BE2C (cell line): ENCODE measurements at places on chromosomes 2 and 18.

DNA sequence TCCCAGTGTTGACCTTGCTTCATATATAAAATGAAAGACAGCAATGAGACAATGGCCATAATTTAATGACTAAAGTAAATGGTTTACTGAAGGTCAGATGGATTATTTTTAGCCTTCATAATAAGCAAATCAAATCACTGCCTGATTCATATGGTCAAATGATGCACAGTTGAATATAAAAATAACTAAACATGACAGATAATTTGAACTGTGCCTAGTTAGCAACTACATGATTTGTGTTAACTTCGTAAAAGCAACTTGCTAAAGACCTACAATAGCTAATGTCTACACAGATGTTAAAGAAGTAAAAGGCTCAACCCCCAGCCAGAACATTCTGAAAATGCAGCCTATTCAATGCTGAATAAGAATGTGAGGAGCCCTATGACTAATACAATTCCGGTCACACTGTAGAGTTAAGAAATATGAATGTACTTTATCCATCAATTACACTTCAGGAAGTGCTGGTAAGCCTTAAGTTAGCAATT lies 590.8 kb upstream of the CDH2 start:
- DNase-seq: no peak

DNA sequence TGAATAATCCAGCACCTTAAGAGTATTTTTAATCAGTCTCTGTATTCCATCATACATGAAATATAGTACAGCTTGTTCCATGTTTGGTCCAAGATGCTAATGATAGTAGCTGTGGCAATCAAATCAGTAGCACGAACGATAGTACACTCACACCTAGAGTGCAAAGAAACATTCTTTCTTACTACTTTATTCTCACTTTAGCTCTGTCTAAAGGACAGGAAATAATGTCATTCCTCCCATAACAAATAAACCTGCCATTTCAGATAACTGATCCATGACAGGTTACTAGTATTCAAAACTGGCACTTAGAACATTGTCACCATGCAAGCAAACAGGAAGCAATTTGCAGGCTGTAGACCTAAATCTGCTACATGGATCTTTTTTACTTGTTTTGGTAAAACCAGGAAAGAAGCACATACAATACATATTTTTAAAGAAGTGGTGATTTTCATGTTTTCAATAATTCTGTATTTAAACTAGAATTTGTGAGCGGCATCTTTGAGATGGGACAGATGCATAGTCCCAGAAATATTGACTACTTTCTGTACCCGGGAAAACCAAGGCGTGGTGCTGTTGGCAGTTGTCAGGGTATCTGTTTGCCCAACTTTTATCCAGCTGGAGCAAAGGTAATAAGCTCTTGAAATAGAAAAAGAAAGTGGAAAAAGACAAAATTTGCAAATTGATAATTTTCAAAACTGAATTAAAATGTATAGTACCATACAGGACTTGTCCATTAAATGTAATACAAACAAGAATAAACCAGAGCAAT lies 49.5 kb downstream of the IKZF2 start:
- DNase-seq: no peak

- DNase-seq: no peak
Measured at GRCh38 chr2:232338759-232339106, 39.8 kb upstream of the ALPP start.

DNA sequence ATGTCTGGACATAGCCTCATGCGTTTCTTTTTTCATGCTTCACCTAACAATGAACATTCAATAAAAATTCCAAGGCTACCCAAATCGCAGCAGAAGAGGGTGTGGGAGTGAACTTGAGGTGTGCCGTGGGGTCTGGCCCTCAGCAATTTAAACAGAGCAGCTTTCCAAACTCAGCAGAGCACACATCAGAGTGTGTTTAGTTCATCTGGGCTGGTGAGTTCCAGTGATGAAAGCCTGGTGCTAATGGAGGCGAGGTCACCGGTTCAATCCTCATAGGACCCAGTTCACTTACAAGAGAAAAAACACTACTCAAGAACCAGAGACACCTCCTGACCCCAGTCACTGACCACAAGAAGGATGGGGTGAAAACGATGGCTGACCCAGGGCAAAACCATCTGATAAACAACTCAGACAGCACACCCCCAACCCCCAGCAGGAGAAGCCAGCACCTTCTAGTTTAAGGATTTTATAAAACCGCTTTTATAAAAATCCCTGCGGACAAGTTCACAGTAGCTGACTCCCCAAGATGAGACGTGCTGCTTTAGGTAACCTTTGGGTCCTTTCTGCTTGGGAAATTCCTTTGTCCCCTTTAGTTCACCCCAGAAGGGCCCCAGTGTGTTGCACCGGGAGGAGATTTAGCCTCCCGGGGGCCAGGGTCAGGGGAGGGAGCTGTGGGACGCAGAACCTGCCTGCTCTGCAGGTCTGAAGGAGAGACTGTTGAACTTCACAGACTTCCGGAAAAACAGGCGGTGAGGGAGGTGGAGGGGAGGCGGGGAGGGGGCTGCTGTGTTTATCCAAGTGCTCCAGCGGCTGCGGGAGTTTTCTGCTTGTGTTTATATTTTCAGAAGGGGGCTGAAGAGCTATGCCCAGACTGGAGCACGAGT lies 152.7 kb upstream of the SOX11 start:
- no peak for DNase-seq

DNA sequence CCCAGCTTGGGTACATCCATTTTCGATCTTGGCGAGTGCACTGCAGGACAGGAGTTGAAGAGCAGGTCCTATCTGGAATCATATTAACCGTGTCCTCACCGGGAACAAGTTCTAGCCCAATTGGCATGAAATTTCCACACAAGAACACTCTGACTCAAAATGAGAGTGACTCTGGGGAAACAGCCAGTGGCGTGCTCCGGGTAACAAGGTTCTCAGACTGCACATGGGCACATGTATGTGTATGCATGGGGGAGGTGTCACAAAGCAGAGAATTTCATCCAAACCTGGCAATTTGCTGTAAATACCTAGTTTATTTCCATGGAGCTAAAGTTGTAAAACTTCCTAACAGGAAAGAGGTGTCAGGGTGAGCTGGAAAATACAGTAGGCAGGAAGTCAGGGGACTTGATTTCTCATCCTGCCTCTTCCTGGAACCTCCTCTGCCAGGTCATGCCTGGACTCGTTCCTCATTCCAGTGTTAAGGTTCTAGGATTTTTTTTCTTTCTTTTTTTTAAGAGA lies 1.7 kb downstream of the TUBB6 start:
- no peak for DNase-seq

DNA sequence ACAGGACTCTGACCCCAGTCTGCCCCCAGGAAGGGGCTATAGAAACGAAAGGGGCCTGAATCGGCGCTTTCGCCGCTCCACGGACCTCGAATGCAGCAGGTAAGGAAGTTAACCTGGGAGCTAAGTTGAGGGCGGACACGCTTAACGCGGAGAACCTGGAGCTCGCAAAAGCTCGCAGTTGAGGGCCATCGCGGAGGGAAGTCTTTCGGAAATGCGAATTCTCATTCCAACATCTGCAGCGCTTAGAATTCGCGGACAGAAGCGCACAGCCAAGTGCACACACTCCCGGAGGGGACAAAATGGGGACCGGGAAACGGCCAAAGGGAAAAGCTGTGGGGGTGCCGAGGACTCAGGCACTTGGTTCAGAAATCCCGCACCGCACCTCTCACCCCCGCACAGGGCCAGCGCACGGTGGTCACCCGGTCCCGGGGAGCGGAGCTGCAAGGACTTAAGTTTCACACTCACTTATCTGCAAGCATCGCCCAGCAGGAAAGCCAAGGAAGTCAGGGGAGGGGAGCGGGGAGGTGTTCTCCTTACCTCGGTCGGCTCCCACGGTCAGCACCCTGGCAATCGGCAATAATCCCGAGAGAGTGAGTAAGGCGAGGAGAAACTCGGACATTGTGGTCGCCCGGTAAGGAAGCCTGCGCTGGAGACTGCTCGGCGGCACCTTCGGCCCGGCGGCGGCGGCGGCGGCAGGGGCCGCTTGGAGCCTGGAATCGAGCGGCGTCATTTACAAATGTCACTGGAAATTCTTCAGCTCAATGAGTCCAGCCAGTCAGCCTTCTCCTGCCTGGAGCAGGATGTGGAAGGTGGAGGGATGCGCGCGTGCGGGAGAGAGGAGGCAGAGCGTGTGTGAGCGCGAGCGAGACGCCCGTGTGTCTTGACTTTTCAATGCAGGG lies 456 bp downstream of the LRP1B start:
- peak; percentile 46 for DNase-seq

- DNase-seq: no peak
Measured at GRCh38 chr2:217218269-217219163, 358.7 kb upstream of the TNP1 start.

GRCh38 chr2:8022908-8023640 lies 658.8 kb upstream of the ID2 start:
- no peak for DNase-seq

DNA sequence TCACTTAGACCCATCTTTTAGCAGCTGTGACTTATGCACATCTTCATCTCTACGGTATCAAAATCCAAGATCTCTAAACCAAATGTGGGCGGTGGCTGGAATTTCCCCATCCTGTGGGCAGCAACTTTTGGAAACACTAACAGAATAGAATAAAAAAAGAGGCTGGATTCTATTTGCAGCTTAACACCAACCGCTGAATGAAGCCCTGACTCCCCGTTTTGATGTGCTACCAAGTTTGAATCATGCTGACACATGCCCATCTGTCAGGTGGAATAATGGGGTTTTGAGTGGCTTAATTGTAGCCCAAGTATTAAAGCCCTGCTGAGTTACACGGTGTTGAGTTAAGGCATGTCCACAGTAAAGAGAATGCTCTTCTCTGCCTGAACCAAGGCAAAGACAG lies 165.2 kb downstream of the MTCL1 start:
- DNase-seq: no peak

GRCh38 chr18:7743256-7743655 lies 176.1 kb downstream of the PTPRM start:
- no peak for DNase-seq

DNA sequence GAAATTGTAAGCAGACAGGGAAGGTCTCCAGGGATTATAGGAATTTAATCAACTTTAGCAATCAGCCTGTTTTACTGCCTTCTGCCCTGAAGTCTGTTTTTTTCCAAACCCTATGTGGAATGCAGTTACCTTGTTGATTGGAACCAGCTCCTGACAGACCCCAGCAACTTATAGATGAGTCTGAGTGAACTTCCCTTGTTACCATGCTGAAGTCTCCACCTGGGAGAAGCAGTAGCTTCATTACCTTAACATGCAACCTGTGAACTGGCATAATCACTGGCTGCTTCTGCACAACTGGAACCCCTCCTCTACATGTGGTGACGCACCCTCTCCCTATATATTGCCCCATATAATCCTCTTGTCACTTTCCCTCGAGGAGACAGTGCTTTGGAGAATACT lies 226.3 kb upstream of the SPOPL start:
- no peak for DNase-seq

GRCh38 chr2:23713351-23713750 lies 213.6 kb downstream of the ATAD2B start:
- no peak for DNase-seq

DNA sequence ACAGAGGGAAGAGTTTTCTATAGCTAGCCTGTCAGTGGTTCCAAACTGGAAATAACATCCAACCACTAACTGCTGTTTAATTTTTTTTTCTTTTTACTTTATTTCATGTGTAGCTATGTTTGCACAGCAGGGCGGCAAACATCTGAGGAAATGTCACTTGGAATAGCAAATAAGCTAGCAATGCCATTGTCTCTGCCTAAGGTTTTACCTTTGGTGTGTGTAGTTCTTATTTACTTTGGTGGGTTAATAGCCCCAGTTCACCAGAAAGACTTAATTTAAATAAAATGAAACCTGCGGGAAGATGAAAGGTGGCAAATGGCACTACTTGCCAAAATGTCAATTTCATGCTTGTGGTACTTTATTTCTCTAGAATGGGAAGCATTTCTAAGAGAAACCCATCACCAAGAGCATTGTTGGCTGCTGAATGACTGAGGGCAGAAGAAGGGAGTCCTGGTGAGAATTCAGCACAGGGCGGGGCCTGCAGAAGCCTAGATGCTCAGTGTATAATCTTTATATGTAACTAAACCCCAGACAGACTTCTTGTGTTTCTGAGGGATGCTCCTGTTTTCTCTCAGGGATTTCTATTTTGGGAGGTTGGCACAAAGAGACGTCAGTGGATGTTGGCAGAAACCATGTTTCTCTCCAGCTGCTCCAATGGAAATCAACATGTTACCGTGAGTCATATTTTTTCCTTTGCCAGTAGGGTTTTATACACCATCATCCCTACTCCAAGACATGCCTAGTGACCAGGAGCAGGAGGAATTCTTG lies 300.4 kb upstream of the NT5C1B start:
- no peak for DNase-seq

DNA sequence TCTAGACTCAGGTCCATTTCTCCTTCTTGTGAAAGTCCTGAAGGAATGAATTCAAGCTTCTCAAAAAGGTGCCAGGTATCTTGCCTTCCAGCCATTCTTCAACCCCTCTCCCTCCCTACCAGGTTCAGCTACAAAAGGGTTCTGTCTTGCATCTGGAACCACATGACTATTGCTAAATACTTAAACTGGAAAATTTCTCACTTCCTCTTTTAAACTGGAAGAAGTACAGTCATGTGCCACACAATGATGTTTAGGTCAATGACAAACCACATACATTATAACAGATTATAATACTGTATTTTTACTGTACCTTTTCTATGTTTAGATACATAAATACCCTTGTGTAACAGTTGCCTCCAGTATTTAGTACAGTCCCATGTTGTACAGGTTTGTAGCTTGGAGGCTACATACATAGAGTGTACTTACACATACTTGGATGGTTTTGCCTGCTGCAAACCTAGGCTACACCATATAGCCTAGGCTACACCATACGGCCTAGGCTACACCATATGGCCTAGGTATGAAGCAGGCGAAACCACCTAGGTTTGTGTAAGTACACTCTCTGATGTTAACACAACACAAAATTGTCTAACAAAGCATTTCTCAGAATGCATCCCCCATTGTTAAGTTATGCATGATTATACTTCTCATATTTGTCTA lies 142.0 kb upstream of the DNMT3A start:
- DNase-seq: no peak

DNA sequence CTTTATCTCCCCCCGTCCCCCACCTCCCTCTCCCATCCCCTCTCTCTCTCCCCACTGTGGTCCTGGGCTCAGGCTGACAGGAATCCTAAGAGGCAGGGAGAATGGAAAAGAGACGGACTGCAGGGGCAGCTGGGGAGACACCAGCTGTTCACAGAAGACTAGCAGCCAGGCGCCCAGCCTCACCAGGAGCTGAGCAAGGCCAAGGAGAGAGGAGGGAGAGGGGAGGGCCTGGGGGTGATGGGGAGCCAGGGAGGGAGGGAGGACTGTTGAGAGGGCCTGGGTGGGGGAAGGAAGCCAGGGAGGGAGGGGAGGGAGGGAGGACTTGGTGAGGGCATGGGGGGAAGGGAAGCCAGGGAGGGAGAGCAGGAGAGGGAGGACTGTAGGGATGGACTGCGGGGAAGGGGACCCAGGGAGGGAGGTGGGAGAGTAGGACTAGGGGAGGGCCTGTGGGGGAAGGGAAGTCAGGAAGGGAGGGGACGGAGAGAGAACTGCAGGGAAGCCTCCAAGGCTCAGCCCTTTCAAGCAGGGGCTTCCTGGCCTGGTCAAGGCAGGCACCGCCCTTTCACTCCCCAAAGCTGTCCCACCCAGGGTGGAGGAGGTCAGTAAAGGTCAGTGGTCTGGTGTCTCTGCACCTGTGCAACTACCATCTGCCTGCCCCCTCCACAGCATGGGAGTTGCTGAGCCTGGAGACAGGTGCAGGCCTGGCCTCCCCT lies 517.7 kb upstream of the MYT1L start:
- peak; percentile 64 for DNase-seq
